Nephron progenitor cell (in vitro differentiated cells): ENCODE measurements at places on chromosomes 6 and 20.

- no peak for DNase-seq
Observed at GRCh38 chr6:149332602-149333265, 15.2 kb downstream of the TAB2 start.

DNA sequence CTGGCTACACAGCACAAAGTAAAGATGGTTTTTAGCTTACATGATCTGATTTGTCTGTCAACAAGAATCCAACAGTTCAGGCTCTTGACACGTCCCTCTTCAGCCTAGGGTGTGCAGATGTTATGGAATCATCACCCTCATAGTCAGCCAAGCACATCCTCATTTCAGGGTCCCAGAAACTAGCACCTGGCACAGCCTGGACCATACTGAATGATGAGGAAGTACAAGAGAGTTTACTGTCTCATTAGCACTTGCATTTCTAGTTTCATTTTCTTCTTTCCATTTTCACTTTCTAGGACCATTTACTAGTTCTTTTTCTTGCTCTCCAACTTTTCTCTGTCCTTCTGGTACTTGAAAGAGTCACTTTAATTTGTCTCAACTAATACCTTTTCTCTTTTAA, 6.5 kb downstream of the RIPOR2 start:
- no peak for DNase-seq

DNA sequence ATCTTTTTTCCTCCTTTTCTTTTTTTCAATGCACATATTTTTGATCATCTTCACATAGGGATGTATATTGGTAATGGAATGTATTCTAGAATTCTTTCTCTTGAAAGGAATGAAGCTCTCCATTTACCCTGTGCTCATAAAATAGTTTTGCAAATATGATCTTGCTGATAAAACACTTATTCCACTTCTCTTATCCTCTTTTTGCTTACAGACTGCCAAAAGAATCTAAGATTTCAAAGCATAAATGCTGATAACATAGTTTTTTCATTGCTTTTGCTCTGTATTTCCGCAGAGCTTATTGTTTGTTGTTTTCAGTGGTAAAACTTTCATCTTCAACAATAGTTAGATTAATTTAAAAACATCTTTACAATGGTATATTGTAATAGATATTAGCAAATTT, 350.5 kb downstream of the PAX1 start:
- no peak for DNase-seq

DNA sequence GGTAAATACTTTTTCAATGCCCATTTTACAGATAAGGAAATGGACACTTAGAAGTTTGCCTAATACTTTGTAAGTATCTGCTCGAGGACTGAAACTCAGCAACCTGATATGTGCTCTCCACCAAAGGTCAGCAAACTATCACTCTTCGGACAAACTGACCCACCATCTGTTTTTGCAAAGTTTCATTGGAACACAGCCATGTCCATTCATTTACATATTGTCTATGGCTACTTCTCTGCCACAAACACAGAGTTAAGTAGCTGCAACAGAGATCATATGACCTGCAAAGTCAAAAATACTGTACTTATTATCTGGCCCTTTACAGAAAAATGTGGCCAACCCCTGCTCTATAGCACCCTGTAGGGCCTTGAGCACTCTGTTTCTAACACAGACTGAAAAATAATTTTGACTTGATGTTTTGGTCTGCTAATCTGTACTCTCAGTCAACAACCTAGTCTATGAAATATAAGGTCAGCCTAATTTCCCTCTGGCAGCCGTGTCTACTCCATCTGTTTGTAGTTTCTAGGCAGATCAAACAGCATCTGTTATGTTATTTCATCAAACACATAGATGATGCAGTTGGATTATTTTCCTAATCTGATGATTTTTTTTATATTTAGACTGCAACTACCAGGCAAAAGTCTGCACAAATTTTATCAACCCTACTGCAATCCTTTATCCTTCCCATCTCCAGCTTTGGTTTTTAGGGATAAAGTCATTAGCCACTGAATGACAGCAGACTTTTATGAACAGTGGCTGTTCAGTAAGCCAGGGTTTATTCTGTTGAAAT, 41.4 kb upstream of the BEND6 start:
- no peak for DNase-seq

- no peak for DNase-seq
Observed at GRCh38 chr20:1626528-1627199, 6.9 kb upstream of the SIRPB1 start.
